ENCODE measurements at places on chromosomes 3 and 15.
A peak's percentile ranks its signal among the peaks of the same experiment; 100 is the strongest.

- DNase-seq = no peak
Observed at GRCh38 chr3:155367506-155367905, 74.0 kb upstream of the STRIT1 start.

DNA sequence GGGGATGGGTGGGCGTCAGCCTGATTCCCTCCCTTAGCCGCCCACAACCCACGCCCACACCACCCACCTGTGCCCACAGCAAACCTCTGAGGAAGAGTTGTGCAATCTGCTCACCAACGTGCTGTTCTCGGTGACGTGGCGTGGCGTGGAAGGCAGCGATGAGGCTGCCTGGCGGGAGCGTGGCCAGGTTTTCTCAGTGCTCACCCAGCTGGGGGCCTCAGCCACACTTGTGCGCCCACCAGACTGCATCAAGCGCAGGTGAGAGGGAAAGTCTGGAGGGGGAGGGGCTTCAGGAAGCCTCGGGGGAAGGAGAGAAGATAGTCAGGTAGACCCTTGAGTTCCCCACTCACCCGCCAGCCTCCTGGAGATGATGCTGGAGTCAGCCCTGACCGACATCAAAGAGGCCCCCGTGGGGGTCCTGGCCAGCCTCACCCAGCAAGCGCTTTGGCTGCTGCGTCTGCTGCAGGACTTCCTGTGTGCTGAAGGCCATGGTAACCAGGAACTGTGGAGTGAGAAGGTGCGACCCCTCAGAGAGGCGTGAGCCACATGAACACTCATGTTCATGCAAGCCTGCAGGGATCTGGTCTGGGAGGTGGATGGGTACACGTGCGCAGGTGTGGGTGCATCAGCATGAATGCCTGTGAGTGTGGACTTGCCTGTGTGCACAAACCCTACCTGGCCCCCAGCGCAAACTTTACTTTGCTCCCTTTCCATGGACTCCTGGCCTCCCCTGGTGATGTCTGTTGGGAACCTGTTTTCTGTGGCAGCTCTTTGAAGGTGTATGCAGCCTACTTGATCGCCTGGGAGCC lies 21.7 kb downstream of the NBEAL2 start:
- DNase-seq = no peak

DNA sequence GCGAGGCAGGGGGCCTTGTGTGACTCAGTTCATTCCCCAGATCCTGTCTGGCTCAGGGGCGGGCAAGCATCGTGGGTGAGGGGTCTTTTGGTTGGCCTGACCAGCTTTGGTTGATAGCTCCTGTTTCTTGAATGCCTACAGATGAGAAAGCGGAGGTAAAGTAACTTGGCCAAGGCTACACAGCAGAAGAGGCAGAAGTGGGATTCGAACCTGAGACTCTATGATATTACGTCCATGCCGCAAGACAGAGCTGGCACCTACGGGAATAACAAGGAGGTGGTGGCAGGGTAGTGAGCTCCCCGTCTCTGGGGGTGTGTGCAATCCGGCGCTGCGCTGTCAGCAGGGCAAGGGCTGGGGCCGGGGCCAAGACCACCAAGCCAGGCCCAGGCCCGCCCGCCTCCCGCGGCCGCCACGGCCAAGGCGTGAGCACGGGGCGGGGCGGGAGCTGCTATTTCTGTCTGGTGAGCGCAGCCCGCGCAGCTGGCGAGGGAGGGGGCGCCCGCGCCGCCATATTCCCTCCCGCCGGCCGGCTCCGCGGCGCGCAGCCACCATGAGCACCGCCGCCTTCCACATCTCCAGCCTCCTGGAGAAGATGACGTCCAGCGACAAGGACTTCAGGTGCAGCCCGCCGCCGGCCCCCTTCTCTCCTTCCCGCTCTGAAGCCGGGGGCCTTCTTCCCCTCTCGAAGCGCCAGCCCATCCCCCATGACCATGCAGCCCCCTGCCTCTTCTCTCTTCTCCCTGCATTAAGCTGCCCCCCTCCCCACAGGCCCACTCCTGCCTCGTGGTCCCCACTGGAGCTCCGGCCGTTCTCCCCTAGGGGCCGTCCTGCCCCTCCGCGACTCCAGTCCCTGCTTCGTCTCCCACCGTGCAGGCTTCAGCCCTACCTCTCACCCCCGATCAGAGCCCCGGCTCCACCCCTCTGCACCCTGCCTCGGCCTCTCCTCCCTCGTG lies at the start of gene CAND2:
CAND2 (plus strand) TSS at position 510 of the 953 bp plus-strand sequence; CDS start at position 551, 41 bp downstream.
- DNase-seq = peak; percentile 17

- DNase-seq = no peak
Observed at GRCh38 chr3:195394700-195395099, 48.1 kb downstream of the ACAP2 start.

- no peak for DNase-seq
Observed at GRCh38 chr3:175001091-175001490, 142.0 kb downstream of the NAALADL2 start.

DNA sequence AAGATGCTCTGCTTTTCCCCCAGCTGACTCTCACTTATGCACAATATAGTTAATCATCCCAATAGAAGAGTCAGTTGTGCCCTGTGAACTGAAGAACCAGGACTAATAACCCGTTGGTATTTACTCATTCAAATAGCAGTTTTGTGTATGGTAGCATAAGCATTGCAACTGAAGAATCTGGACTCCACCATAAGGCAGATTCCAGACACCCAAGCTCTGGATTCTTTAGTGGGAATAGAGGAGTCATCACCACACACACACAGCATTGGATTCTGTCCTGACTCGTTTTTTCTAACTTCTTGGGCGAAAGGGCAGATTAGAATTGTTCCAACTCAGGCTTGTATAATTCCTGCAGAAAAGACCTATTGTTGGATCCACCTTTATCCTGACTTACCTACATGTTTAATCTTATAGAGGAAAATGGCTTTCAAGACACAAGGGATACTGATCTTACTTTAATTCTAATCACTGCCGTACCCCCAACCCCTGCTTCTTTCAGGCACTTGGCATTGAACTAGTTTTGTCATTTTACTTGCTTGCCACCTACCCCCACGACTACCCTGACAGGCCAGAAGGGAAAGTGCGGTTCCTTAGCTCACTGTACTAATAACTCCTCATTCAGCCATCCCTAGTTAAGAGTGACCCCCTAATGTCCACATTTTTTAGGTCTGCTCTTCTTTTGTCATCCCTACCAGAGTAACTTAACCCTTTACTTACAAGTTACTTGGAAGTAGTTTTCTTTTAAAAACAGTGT lies 42.3 kb downstream of the NKIRAS1 start:
- no peak for DNase-seq

Measured in stimulated activated naive B cell treated with anti-CD40 and anti-IgM and Interleukin-4, amounts not matched to agents 10 μg/mL and 1 μg/mL and 100 μg/mL, for 72 hours (primary cell).